Activated CD4-positive, alpha-beta memory T cell treated with anti-CD3 and anti-CD28 coated beads, Interleukin-2, amount 10 ng/mL, durations not matched to agents 7 days and 5 days (primary cell): ENCODE measurements at places on chromosomes 11 and 22. TPM values are rescaled to one million over a fixed set of nuclear protein-coding genes. Genes with fewer than 3 reads are reported as not detected.

- no peak for DNase-seq
Observed at GRCh38 chr11:90614318-90614717, 391.5 kb upstream of the CHORDC1 start.

GRCh38 chr11:2744166-2744565 is 44.4 kb upstream of the KCNQ1OT1 start:
- DNase-seq: no peak

- no peak for DNase-seq
Observed at GRCh38 chr11:103047837-103048236, 44.1 kb downstream of the DCUN1D5 start.

DNA sequence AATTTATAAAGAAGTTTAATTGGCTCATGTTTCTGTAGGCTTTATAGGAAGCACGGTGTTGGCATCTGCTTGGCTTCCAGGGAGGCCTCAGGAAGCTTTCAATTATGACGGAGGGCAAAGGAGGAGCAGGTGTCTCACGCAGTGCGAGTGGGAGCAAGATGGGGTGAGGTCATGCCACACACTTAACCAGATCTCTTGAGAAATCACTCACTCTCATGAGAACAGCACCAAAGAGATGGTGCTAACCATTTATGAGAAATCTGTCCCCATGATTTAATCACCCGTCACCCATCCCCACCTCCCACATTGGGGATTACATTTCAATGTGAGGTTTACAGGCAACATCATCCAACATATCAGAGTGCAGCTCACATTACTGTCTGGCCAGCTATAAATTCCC is 103.5 kb downstream of the ARHGAP8 start:
- DNase-seq: no peak

- DNase-seq: no peak
Observed at GRCh38 chr22:40273319-40273718, 73.0 kb upstream of the ADSL start.

GRCh38 chr11:130897262-130898182 is 18.8 kb downstream of the SNX19 start:
- DNase-seq: no peak

GRCh38 chr11:102332611-102332994 is 14.4 kb upstream of the BIRC2 start:
- DNase-seq: no peak

- DNase-seq: no peak
Observed at GRCh38 chr22:44650806-44651205, 51.2 kb upstream of the PRR5 start.

DNA sequence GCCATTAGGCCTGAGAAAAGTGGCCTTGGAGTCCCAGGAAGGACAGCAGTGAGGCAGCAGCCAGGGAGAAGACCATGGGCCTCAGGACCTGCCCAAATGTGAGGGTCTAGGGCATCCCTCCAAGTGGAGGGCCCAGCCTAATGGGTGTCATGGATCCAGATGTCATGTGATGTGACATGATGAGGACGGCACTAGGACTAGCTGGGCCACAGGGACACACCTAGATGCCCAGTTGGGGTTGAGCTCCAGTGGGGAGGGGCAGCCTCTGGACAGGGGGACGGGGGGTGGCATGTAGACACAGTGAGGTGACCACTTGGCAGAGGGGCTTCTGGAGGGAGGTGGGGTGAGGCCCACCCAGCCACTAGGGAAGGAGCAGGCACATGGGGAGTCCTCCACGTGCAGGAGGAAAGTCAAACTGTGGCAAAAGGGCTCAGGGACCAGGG is 5.4 kb downstream of the SCARF2 start:
- DNase-seq: no peak

DNA sequence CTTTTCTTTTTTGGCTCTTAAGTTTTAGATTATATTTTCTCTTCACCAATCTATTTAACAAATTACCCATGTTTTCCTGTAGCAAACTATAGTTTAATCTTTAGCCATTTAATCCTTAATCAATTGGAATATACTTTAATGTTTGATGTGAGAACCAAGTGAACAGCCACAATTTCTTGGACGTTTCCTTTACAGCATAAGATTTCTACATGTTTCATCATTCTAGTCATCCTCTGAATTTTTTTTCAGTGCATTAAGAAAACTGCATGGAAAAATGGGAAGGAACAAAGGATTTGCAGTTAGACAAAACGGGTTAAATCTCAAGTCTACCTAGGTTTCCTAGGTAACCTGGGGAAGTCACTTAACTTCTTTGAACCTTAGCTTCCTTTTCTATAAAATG is 507.1 kb upstream of the CCDC90B start:
- DNase-seq: no peak

GRCh38 chr11:45267052-45267451 is 19.1 kb downstream of the SYT13 start:
- DNase-seq: peak; percentile 24

- no peak for DNase-seq
Observed at GRCh38 chr22:32811788-32812545, 10.5 kb downstream of the TIMP3 start.

- no peak for DNase-seq
Observed at GRCh38 chr22:25232301-25232700, 12.9 kb downstream of the CRYBB2 start.

DNA sequence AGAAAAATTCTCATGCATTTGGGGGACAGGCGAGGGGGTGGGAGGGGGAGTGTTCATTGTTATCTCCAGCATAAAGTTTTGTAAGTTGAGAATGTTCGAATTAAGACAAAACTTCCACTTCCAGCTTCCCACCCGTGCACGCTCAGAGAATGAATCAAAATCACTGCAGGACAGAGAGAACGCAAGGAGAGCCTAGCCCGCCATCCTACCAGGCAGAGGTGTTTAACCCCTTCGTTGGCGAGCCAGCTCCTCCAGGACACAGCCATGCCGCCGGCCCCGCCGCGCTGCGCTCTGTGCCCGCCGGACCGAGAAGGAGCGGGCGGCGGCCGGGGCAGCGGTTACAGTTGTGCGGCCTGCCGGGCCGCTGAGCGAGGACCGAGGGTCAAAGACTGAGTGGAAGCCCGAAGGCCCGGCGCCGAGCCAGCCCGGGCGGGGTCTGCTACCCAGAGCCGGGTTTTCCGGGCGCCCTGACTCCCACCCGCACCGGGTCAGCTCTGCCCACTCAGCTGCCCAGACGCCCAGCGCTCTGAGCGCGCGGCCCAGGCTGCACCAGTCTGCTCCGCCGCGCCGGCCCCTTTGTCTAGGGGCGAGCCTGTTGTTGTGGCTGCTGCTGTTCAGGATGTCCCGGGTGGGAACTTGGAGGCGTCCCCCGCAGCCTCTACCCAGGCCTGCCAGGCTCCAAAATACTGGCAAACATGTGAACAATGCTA is at the start of gene NOX4:
Gene NOX4 (minus strand): TSS at position 395 of the 710 bp plus-strand sequence. CDS start 129 bp downstream, at position 266.
- DNase-seq: no peak

DNA sequence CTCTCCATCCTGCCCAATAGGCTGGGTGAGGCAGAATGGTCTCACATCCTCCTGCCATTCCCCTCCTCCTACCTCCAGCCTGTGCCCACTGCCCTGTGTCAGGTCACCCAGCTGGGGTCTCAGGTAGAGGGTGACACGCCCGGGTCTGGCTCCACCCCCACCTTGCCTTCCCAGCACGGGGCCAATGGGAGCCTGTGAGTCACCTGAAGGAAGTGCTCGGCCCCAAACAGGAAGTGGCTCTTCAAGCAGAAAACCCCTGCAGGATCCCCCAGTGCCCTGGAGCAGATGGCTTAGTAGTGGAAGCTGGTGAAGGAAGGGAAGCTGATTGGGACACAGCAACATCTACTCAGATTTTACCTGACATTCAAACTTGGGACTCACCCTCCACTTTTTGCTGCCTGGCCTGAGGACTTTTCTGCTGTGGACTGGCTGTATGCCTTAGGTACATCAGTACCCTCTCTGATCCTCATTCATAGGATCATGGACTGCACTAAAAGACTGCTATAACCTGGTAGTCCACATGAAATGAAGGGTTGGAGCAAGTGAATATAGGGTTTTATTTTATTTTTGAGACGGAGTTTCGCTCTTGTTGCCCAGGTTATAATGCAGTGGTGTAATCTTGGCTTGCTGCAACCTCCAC is 33.4 kb downstream of the GDPD5 start:
- DNase-seq: peak; percentile 66

DNA sequence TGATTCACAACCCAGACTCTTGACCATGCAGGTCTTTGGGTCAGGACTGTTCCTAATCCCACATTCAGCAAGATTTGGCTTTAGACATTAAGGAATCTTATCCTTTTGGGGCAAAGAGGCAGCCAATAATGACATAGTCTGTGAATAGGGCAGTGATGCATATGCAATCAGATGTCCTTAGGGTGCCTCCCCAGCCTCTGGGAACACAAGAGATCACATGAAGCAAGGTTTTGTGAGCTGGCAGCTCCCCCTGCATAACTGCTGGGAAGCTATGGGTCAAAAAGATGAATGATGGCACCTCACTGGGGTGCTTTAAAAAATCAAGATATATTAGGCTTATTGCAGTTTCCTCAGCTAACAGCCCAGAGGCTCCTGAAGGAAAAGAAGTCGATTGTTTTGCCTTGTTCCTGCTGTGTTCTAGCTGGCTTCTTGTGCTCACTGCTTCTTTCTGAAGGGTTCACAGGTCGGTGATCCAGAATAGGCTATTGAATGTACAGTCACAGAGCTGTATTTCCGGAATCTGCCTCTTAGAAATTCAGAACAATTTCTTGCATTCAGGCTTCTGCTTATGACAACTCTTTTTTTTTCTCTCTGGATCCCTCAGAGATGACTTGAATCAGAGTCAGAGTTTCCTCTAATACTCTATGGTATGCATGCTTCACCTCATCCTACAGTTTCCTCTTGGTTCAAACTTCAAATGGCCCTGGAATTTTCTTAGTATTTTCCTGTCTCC is 31.7 kb downstream of the INSC start:
- DNase-seq: no peak

- no peak for DNase-seq
Observed at GRCh38 chr11:20056109-20056949, 103.9 kb downstream of the DBX1 start.

- DNase-seq: no peak
Observed at GRCh38 chr11:125593114-125593820, 615 bp downstream of the STT3A start.

- no peak for DNase-seq
Observed at GRCh38 chr11:112977755-112978154, 16.5 kb downstream of the NCAM1 start.

- DNase-seq: no peak
Observed at GRCh38 chr11:12691473-12691872, 17.3 kb downstream of the TEAD1 start.

DNA sequence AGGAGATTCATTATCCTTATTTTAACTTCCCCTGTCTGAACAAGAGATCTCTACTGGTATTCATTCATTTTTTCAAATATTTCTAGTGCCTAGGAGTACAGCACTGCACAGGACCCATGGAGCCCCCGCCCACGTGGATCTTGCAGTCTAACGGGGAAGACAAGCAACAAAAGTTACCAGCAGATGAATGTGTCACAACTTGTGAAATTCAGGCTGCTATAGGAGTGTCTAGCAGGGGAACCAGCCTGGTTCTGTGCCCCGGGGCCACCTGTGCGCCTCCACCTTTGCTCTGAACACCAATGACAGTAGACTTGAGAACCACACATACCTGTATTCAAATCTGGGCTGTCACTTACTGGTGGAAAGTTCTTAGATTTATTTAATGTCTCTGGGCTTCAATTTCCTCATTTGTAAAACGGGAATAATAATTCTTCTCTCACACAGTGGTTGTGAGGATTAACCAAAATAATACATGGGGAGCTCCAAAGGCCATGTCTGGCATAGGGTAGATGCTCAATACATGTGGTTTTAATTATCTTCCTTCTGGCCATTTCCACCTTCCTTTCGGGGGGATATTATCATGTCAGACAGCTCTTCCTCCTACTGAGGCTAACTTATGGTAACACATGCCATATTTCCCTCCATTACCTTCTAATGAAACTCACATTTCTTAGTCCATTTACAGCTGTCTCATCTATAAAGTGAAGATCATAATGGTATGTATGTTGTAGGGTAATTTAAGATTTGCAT is 17.8 kb downstream of the POU2AF1 start:
- no peak for DNase-seq

GRCh38 chr11:74538680-74539079 is 45.2 kb upstream of the LIPT2 start:
- no peak for DNase-seq

Gene MMP10
- total RNA-seq: not detected

Gene APOL5
- not detected for total RNA-seq

Gene CYB5R2
- total RNA-seq: 1.8 TPM

Gene ACR
- not detected for total RNA-seq

Gene EWSR1
- total RNA-seq: 308 TPM

Gene GAL
- not detected for total RNA-seq

Gene OVCH2
- total RNA-seq: not detected

Gene SYCE3
- total RNA-seq: 0.71 TPM

Gene NDUFV1
- 174 TPM for total RNA-seq

Gene C1QTNF4
- 0.68 TPM for total RNA-seq

Gene HOATZ
- not detected for total RNA-seq

Gene CTSW
- total RNA-seq: 75.9 TPM

Gene OR4X2
- not detected for total RNA-seq

Gene SNRPD3
- 93.5 TPM for total RNA-seq

Gene CCDC81
- 0.45 TPM for total RNA-seq
